Left ventricle myocardium superior (tissue), 1 donor: ENCODE measurements at places on chromosomes 6 and 20. TPM values are rescaled to one million over a fixed set of nuclear protein-coding genes. Genes with fewer than 3 reads are reported as not detected.
A peak's percentile ranks its signal among the peaks of the same experiment; 100 is the strongest.

GRCh38 chr20:57594092-57594951, 25.9 kb downstream of the ZBP1 start:
- peak; percentile 75 for DNase-seq

GRCh38 chr6:131226459-131227157, 91.3 kb downstream of the AKAP7 start:
- no peak for DNase-seq

- no peak for DNase-seq
Measured at GRCh38 chr20:12573442-12573841, 435.3 kb upstream of the SPTLC3 start.

Gene JAG1
- 17.0 TPM for total RNA-seq

Gene SFTA2
- total RNA-seq: not detected

Gene C20orf141
- not detected for total RNA-seq

Gene PCSK2
- 1.7 TPM for total RNA-seq
